ENCODE measurements at places on chromosomes 5 and 9. TPM values are rescaled to one million over a fixed set of nuclear protein-coding genes. Genes with fewer than 3 reads are reported as not detected.

DNA sequence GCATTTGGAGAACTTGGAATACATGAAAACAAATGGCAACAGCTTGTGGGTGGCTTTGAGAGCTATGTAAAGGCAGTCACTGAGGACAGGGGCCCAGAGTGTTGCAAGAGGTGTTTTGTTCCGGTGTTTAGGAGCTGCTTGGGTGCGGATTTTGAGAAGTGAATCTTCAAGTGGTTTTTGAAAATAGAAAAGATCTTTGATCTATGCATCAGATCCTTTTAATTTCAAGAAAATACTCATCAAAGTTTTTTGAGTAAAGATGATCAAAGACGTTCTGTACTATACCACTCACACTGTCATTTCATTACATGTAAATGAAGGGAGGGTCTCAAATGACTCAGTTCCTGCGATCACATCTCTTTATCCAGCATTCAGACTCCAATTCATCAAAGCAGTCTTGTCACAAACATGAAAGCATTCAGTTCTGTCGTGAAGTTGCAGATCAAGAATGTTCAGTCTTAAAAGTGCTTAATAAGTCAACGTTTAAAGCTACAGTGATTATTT is 112.5 kb downstream of the WDR41 start:
- DNase-seq, result no peak

GRCh38 chr9:110573305-110573704 is 6.2 kb downstream of the SVEP1 start:
- DNase-seq, result no peak

DNA sequence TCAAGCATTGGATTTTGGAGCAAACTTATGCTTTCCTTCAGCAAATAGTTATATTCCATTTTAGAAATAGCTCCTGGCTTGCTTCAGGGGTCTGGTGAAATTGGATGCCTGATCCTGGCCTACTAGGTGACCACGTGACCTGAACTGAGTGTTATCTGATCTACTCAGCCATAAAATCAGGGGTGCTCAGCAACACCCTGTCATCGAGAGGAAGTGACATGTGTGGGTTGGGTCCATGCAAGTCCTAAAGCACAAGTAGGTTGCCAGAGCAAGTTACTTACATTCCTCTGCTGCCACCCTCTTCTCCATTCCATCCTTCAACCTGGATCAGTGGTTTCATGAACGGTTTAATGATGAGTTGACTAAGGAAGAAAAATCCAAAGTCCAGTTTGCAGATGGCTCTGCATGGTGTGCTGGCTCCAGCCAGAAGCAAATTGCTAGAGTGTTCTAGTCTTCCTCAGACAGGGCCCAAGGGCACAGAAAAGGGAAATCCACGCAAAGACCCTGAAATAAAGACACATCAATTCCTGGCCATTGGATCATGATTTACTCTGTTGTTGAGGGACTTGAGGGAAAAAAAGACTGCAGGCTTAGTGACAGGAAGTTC is 2.8 kb upstream of the FAM193B start:
- DNase-seq, result no peak

The FGFR4 gene
- 4.5 TPM for total RNA-seq

The FGF10 gene
- 3.7 TPM for total RNA-seq

Measured in cerebellum (tissue), 4 donors.